ENCODE measurements at places on chromosomes 3 and 15. TPM values are rescaled to one million over a fixed set of nuclear protein-coding genes. Genes with fewer than 3 reads are reported as not detected.

DNA sequence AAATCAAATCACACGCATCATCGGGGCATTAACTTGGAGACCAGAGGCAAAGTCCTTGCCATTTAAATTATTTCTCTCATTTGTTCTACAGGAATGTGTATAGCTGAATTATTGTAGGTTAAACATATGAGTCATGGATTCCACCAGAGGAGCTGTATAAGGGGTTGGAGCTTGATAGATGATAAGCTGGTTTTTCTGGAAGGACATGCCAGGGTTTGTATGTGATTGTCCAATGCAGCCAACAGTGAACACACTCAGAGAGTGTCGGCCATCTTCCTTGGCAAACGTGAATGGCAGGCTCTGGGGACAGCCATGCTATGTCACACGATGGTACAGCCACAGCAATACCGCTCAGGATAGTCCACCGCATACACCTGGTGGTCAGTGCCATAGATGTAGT is 25.1 kb downstream of the SSUH2 start:
- no peak for DNase-seq

DNA sequence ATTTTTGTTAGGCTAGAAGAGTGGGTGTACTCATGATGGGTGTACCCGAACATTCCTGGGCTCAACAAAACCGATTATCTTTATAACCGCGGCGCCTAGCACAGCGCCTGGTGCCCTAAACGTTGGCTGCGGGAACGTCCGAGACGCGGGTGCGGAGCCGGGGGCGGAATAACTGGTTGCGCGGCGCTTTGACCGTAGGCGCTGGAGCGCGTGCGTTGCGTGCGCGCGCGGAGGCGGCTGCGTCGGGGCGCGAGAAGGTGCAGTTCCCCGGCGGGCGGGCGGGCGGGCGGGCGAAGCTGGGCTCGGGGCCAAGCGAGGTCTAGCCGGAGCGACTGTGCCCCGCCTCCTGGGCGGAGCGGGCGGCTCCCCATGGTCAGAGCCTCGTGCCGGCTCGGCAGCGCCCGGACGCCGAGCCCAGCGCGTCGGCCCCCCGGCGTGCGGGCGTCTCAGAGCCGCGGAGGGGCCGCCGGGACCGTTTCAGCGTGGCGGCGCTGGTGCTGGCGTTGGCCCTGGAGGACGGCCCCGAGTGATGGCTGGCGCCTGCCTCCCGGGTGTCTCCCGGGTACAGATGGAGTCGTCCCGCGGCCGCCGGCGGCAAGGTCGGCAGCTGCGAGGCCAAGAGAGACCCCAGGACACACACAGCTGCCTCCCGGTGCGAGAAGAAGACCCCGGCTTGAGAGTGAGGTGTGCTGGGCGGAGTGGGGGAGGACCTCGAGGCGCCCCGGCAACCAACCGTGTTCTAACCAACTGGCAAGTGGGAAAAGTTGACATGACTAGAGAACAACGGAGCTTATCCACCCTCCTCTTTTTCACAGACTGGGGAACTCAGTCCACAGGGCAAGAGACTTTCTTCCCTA is at the start of gene PLAAT1:
TSS of gene PLAAT1 (plus strand) at position 373 of the 857 bp plus-strand sequence. CDS start 14,429 bp downstream, outside the sequence.
- peak; percentile 14 for DNase-seq

Gene C2CD4B
- total RNA-seq = 7.1 TPM

Gene INSYN1
- 31.1 TPM for total RNA-seq

- DNase-seq = no peak
Measured at GRCh38 chr3:182921665-182922355, 58.5 kb downstream of the DCUN1D1 start.

GRCh38 chr15:66673410-66674322 is 28.4 kb upstream of the SMAD6 start:
- no peak for DNase-seq

GRCh38 chr15:100448481-100448880 is 80.3 kb downstream of the CERS3 start:
- DNase-seq = no peak

Gene ZIC4
- total RNA-seq = not detected

Gene GOLGA6B
- total RNA-seq = not detected

- DNase-seq = no peak
Measured at GRCh38 chr3:80770106-80771074, 991.1 kb downstream of the GBE1 start.

DNA sequence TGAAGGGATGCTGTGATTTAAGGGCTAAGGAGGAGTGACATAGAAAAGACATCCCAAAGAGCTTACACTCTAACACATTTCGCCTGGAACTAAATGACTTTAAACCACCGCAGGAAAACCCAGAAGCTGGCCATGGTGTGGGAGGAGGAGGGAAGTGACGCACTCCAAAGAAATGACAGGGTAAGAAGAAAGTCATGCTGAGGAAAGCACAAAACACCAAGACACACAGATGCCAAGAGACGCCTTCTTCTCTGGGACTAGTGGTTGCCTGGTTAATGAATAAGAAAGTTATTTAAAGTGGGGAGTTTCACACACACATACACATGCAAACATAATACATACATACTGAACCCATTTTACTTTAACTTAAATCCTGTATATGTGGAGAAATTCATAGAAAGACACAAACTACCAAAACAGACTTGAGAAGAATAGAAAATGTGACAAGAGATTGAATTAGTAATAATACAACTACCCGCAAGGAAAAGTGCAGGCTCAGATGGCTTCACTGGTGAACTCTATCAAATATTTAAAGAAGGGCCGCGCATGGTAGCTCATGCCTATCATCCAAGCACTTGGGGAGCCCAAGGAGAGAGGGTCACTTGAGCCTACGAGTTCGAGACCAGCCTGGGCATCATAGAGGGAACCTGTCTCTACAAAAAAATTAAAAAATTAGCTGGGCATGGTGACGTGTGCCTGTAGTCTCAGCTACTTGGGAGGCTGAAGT is 125.5 kb downstream of the NSMCE3 start:
- no peak for DNase-seq

Gene FAM3D
- 0.36 TPM for total RNA-seq

DNA sequence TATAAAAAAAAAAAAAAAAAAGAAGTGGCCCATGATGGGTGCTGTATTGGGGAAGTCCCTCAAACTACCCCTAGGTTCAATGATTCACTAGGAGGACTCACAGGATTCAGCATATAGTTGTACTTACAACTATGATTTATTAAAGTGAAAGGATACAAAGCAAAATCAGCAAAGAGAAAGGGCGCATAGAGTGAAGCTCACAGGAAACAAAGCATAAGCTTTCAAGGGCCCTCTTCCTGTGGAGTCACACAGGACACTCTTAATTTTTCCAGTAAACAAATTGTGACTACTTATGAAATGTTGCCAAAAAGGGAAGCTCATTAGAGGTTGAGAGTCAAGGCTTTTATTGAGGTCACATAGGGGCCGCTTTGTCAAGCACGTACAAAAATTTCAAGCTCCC is 153.7 kb upstream of the GAP43 start:
- DNase-seq = no peak

Gene PRICKLE2
- total RNA-seq = 34.8 TPM

DNA sequence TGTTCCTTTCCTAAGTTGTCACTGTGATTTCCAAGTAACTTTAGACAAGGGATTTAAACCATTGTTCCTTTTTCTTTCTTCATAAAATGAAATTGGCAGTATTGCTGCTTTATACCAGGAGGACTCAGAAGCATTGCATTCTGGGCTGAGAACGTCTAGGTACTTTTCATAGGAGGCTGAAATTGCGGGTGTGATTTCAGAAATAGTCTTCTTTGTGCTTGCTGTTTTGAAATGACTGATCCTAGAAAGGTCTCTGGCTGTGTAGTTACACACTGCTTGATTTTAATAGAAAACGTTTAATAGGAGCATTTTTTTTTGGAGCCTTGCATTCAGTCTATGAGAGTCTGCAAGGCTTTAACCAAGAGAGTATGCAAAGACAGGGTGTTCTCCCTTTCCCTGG is 56.3 kb downstream of the PPM1L start:
- no peak for DNase-seq

Gene PAK6
- 0.36 TPM for total RNA-seq

GRCh38 chr3:81295906-81296577 is 465.4 kb downstream of the GBE1 start:
- no peak for DNase-seq

Gene SNRPA1
- 35.8 TPM for total RNA-seq

Gene GOLGA8H
- total RNA-seq = not detected

Gene NUP210
- 3.2 TPM for total RNA-seq

Gene FBXW12
- total RNA-seq = 0.22 TPM

- no peak for DNase-seq
Measured at GRCh38 chr15:93246266-93247242, 157.5 kb upstream of the RGMA start.

Gene PSTPIP1
- total RNA-seq = 2.5 TPM

DNA sequence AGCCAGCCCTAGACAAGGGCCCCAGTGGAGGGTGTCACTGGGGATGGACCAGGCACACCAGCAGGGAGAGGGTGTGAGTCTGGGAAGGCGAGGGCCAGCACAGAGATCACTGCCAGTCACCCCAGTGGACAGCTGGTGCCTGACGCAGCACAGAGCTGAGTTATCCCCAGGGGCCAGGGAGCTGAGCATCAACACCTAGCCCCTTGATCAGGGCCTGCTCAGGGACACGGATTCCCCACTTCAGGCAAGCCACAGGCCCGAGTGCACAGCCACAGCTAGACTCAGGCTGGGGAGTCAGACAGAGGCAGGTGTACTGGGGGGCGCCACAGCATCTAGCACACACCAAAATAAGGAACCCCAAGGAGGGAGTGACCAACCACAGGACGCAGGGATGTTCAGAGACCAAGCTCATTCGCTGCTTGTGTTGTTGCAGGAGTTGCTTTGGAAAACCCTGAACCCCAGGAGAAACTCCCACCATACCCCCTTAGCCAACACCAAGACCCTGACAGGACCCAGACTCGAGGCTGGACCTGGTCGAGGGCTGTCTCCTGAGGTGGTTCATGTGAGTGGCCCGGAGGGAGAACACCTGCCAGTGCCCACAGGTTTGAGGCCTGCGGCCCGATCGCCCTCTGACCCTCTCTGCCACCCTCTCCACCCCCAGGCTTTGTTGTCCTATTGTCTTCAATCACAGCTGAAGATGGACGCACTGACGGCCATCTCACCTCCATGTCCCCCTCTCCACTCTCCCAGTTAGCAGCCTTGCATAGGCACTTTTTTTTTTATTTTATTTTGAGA is 146.8 kb downstream of the TPRA1 start:
- DNase-seq = no peak

Gene KNG1
- total RNA-seq = not detected

Measured in ovary (tissue), 10 donors.